Large intestine (tissue), 12 donors: ENCODE measurements at places on chromosomes 1 and 21. TPM values are rescaled to one million over a fixed set of nuclear protein-coding genes. Genes with fewer than 3 reads are reported as not detected.
A peak's percentile ranks its signal among the peaks of the same experiment; 100 is the strongest.

Gene OR2T2
- not detected for polyA plus RNA-seq

Gene LORICRIN
- polyA plus RNA-seq: not detected

Gene ANP32E
- 45.8 TPM for polyA plus RNA-seq

- no peak overlapping the region for H3K4me3 ChIP-seq
- H3K27ac ChIP-seq: no peak overlapping the region
- no peak for DNase-seq
- H3K27me3 ChIP-seq: no peaks in the 10 kb centered on the region
Observed at GRCh38 chr1:88744142-88744541, 60.1 kb downstream of the PKN2 start.

- H3K4me1 ChIP-seq: peaks cover 7% of the 10 kb centered on the region
- H3K4me3 ChIP-seq: no peak overlapping the region
- no peak overlapping the region for H3K27ac ChIP-seq
- no peak for DNase-seq
- H3K36me3 ChIP-seq: no peaks in the 10 kb centered on the region
- peaks cover 41% of the 10 kb centered on the region for H3K27me3 ChIP-seq
Observed at GRCh38 chr1:94248956-94249688, 11.7 kb upstream of the ARHGAP29 start.

DNA sequence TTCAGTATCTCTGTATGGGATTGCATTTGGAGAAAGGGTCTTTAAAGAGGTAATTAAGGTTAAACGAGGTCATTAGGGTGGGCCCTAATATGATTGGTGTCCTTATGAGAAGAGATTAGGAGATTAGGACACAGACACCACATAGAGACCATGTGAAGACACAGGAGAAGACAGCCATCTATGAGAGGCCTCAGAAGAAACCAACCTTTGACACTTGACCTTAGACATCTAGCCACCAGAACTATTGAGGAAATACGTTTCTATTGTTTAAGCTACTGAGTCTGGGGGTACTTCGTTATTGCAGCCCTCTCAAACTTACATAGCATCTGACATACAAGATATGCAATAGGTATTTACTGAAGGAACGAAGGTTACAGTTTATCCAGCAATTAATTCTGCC is 7.3 kb upstream of the VPS45 start:
- H3K36me3 ChIP-seq: no peaks in the 10 kb centered on the region
- H3K4me1 ChIP-seq: no peaks in the 10 kb centered on the region
- no peak for DNase-seq
- H3K27ac ChIP-seq: no peak overlapping the region

DNA sequence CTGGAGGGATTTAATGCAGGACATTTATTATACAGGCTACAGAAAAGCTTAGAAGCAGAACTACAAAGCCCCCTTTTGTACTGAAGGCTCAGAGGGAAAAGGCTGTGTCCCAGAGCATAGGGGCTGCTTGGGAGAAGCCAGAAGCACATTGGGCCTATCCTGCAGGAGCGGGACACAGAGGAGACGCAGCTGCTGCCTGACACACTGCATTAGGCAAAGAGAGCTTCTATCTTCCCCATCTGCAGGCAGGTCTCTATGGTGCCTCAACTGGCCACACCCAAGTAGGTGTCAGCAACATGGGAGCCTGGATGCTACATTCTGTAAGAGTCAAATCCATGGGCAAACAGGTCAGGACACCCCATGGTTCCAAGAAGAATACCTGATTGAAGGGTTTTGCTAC is 595.9 kb downstream of the AJAP1 start:
- H3K36me3 ChIP-seq: no peaks in the 10 kb centered on the region
- no peaks in the 10 kb centered on the region for H3K27me3 ChIP-seq
- no peak overlapping the region for H3K4me3 ChIP-seq
- H3K4me1 ChIP-seq: no peaks in the 10 kb centered on the region

GRCh38 chr1:60697204-60697994 is 385.0 kb upstream of the NFIA start:
- no peaks in the 10 kb centered on the region for H3K4me1 ChIP-seq
- no peaks in the 10 kb centered on the region for H3K36me3 ChIP-seq
- peaks cover 2% of the 10 kb centered on the region for H3K27me3 ChIP-seq
- no peak overlapping the region for H3K27ac ChIP-seq
- peak; percentile 5 for DNase-seq
- H3K4me3 ChIP-seq: no peak overlapping the region

DNA sequence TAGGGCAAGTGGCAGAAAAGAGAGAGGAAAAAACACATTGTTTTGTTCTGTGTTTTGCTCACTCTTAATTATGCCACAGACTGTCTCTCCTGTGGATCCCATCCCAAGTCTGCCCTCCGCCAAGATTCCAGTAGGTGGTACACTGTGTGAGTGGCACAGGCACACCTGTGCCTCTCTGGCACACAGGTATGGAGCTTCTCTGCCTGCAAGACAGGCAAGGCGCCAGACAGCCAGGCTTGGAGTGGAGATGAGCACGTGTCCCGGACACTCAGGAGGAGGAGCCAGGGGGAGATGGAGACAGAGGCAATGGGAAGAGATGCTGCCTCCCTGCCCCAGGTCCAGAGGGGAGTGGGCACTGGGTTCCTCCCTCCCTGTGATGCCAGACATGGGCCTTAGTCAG is 6.5 kb upstream of the GRIK3 start:
- DNase-seq: no peak
- no peaks in the 10 kb centered on the region for H3K36me3 ChIP-seq
- H3K27ac ChIP-seq: no peak overlapping the region
- no peak overlapping the region for H3K4me3 ChIP-seq
- H3K27me3 ChIP-seq: peaks cover 60% of the 10 kb centered on the region
- H3K4me1 ChIP-seq: no peaks in the 10 kb centered on the region

- no peaks in the 10 kb centered on the region for H3K27me3 ChIP-seq
- H3K4me3 ChIP-seq: no peak overlapping the region
- H3K36me3 ChIP-seq: no peaks in the 10 kb centered on the region
- peaks cover 5% of the 10 kb centered on the region for H3K4me1 ChIP-seq
- H3K27ac ChIP-seq: no peak overlapping the region
- no peak for DNase-seq
Observed at GRCh38 chr1:63821091-63822005, 47.5 kb downstream of the ROR1 start.

DNA sequence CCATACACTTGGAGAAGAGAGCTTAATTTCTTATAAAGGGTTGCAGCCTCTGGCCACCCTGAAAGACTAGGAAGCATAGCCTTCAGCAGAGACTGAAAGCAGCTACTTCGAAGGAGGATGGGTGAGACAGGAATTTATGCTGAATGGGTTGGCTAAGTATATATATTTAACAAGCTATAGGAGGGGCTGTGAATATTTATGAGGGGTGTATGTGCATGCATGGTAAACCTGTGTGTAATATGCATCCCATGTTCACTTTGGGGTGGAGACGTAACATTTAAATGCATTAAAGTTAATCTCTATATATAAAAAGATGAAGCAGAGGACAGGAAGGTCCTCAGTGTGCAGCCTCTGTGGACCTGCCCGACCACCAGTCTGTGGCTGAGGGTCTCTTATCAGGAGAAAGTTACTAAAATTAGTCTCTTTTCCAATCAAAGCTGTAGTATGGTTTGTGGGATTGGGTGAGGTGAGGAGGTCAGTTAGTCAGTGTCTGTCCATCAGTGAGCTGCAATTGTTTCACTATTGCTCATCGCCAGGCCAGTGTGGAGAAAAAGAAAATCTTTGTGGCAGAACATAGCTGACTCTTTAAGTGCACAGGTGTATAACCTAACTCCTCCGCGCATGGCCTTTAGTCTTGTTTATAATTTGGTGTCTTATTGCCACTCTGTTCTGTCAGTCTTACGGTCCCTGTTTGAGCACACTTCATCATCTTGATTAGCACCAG is 35.4 kb upstream of the DSCAM start:
- no peaks in the 10 kb centered on the region for H3K27me3 ChIP-seq
- no peaks in the 10 kb centered on the region for H3K4me1 ChIP-seq
- H3K27ac ChIP-seq: no peak overlapping the region
- H3K4me3 ChIP-seq: no peak overlapping the region
- no peak for DNase-seq

- no peak overlapping the region for H3K4me3 ChIP-seq
- no peaks in the 10 kb centered on the region for H3K27me3 ChIP-seq
- H3K27ac ChIP-seq: no peak overlapping the region
- H3K4me1 ChIP-seq: peaks cover 12% of the 10 kb centered on the region
- no peaks in the 10 kb centered on the region for H3K36me3 ChIP-seq
Observed at GRCh38 chr1:53314096-53314495, 13.8 kb downstream of the LRP8 start.

DNA sequence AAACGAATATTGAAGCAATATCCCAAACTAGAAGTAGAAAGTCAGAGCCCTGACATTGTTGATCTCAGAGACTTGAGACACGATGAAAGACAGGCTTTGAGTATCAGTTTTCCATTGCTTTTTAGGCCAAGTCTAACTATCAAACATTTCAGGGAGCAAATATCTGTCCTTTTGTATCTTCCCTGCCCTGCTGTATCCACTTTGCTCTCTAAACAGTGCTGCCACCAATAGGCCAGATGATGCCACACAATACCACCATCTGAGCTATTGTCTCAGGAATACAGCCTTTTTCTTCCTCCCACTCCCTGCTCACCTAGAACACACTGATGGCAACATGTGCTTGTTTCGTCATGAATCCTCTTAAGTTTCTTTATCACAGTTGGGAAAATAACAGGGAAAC is 62.6 kb upstream of the SPAG17 start:
- H3K4me3 ChIP-seq: no peak overlapping the region
- no peaks in the 10 kb centered on the region for H3K36me3 ChIP-seq
- no peak overlapping the region for H3K27ac ChIP-seq
- no peaks in the 10 kb centered on the region for H3K4me1 ChIP-seq
- peak; percentile 3 for DNase-seq

- H3K27ac ChIP-seq: no peak overlapping the region
- DNase-seq: peak; percentile 8
- peaks cover 3% of the 10 kb centered on the region for H3K27me3 ChIP-seq
- H3K4me1 ChIP-seq: no peaks in the 10 kb centered on the region
- H3K36me3 ChIP-seq: no peaks in the 10 kb centered on the region
Observed at GRCh38 chr1:25031966-25032667, 102.0 kb upstream of the RUNX3 start.

- no peaks in the 10 kb centered on the region for H3K27me3 ChIP-seq
- no peak overlapping the region for H3K4me3 ChIP-seq
- H3K36me3 ChIP-seq: no peaks in the 10 kb centered on the region
- H3K4me1 ChIP-seq: no peaks in the 10 kb centered on the region
Observed at GRCh38 chr1:158248118-158248517, 6.1 kb upstream of the CD1A start.

DNA sequence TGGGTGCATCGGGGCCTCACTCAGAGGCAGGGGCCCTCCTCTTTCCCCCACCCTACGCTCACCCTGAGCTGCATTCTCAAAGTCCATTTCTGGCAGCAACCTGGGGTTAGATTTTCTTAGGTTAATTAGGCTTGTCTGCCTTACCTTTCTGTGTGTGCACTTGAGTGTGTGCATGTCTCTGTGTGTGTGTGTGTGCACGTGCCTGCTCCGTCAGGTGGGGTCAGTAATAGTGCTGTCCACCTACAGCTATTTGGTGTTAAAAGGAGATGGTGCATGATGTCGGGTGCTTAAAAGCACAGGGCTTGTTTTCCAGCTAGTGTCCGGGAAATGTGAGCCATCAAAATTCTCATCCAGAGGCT is 257.9 kb downstream of the CAMTA1 start:
- DNase-seq: no peak
- no peaks in the 10 kb centered on the region for H3K4me1 ChIP-seq
- H3K4me3 ChIP-seq: no peak overlapping the region
- H3K36me3 ChIP-seq: no peaks in the 10 kb centered on the region
- peaks cover 13% of the 10 kb centered on the region for H3K27me3 ChIP-seq

GRCh38 chr1:25090707-25091422 is 141.4 kb downstream of the SYF2 start:
- DNase-seq: no peak
- no peak overlapping the region for H3K4me3 ChIP-seq
- H3K4me1 ChIP-seq: no peaks in the 10 kb centered on the region
- H3K27me3 ChIP-seq: no peaks in the 10 kb centered on the region
- H3K36me3 ChIP-seq: no peaks in the 10 kb centered on the region

- peaks cover 7% of the 10 kb centered on the region for H3K4me1 ChIP-seq
- DNase-seq: no peak
- no peaks in the 10 kb centered on the region for H3K36me3 ChIP-seq
- H3K27me3 ChIP-seq: no peaks in the 10 kb centered on the region
- H3K4me3 ChIP-seq: no peak overlapping the region
Observed at GRCh38 chr1:119542492-119542946, 35.5 kb downstream of the HSD3B1 start.

DNA sequence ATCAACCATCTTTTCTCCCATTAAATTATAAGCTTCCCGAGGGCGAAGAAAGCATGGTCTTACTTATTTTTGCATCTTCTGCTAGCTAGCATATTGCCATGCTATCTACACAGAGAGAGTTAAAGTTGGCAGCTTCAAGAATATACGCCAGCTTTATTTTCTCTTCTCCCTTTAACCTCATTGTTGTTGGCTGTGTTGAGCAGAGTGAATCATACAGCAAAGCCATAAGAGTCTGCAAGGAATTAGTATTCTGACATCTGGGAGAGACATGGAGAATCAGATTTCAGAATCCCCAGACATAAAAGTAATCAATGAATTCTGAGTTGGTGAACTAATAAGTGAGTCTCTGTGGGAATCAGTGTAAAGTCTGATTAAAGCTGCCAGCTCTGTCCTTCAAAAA is 649.6 kb upstream of the PTBP2 start:
- no peak overlapping the region for H3K27ac ChIP-seq
- no peaks in the 10 kb centered on the region for H3K27me3 ChIP-seq
- H3K4me1 ChIP-seq: no peaks in the 10 kb centered on the region
- no peak for DNase-seq
